ENCODE measurements at places on chromosomes 2 and 18.

- no peak for DNase-seq
Observed at GRCh38 chr18:38981389-38981788, 1415.8 kb upstream of the CELF4 start.

DNA sequence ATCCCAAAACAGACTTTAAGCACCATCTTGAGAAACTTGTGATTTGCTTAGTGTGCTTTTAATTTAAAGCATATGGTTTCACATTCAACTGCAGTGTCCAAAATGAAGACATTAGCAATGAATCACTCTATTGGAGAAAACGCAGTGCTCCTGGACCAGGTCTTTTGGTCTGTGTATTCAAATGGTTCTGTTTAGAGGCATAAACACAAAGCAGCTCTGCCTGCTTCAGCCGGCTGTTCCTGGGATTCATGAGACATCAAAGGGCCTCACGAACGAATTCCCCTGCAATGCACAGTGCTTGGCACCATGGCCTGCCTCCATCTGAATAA is 117.1 kb upstream of the SP5 start:
- peak; percentile 63 for DNase-seq

DNA sequence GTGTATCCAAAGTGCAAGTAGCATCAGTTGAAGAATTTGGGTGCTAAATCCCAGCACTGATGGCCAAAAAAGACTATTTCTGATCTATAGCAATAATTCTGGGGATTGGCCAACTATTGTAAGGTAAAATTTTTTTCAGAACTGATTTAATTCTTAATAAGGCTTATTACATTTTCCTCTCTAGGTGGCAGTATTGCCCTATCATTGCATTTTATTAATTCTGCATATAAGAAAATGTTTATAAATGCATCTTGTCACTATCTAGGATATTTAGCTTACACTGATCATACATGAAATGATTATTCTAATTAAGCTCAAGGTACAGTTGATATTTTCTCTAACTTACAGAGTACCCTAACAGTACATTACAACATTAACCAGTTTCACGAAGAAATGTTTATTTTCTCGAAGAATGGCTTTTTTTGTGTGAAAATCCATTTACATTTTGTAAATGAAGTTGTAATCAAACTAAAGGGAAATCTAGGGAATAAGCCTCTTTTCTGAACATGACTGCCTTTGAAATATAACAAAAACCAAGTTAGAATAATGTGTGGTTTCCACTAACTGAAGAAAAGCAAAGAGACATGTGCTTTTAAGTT is 11.0 kb downstream of the TTN start:
- peak; percentile 28 for DNase-seq

- DNase-seq: no peak
Observed at GRCh38 chr2:53969968-53970723, 647 bp downstream of the PSME4 start.

GRCh38 chr2:217092710-217093379 is 233.0 kb upstream of the TNP1 start:
- no peak for DNase-seq

DNA sequence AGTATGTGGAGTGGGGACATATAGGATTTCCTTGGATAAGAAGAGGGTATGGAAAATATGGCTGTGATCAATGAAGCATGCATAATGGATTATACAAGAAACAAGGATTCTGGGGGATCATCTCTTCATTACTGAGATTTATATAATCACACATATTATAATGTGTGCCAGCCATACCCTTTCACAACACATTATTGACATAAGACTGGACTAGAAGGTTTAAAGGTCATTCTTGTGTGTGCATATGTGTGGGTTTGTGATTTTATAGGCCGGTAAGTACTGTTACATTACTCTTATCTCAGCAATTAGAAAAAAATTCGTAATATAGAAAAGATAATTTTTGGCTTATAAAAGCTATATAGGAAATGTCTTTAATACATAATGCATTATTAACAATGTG is 62.2 kb upstream of the DCC start:
- no peak for DNase-seq

DNA sequence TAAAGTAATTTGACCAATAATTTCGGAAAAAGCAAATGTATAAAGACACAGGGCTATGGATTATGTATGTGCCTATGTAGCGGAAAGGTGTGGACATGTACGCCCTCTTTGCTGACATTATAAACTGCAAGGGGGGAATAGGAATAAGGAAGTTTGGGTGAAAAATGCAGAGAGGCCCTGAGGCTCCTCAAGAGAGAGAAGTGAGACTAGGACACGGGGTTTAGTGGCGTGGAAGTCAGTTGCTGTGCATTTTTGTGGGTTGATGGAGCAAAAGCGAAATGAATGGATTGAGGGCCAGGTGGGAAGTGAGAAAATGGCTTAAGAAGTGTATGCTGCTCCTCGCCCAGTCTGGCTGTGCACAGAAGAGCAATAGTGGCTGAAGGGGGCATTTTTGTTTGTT is 96.2 kb upstream of the B3GNT7 start:
- no peak for DNase-seq

- DNase-seq: no peak
Observed at GRCh38 chr2:197254776-197255530, 55.6 kb downstream of the ANKRD44 start.

DNA sequence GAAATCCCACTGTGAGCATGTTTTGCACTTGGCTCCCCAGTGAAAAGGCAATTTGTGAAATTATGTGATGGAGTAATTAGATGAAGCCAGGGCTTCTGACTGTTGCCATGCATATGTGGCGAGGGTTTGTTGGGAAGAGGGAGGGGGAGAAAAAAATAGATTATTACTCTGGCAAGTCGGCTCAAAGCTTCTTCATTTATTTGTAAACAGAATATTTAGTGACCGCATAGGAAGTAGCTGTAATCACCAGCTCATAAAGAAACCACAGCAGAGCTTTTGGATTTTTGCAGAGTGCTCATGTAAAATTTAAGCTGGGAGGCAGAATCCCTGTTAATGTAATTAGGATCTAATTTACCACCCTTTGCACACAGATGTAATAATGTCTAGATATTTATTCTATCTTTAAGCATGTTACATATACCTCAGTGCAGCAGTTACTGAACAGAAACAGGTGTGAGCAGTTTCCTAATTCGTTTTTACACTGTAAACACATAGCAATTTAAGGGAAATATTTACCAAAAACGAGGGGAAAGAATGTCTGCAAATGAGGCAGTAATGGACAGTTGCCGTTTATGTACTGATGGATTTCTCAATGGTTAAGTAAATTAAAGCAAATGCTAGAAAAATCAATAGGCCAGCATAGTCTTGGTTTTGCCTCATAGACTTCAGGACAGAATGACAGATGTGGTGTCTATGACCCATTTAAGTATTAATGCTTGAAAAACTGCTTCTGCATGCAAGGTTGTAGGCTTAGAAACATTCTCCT is 87.9 kb downstream of the MEIS1 start:
- no peak for DNase-seq

DNA sequence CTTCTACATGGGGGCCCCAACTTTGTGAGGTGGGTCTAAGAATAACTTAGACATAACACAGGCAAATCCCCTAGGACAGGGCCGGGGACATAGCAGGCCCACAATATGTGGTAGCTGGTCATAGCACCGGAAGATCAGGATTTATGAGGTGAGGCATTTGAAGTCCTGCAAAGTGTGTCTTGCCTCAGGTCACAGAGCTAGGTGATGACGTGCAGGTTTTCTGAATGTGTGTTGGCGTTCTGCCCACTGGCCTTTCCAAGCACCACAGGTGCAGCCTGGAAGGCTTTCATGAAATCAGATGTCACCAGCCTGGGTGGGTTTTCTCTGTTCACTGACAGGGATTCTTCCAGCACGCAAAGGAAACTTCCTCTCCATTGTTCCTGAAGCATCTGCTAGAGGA is 119.1 kb downstream of the LRATD1 start:
- no peak for DNase-seq

- DNase-seq: no peak
Observed at GRCh38 chr2:43482961-43483360, 112.9 kb downstream of the THADA start.

GRCh38 chr2:231554327-231554726 is 24.1 kb upstream of the NMUR1 start:
- no peak for DNase-seq

- no peak for DNase-seq
Observed at GRCh38 chr2:235573331-235574221, 79.7 kb downstream of the AGAP1 start.
